ENCODE measurements at places on chromosomes 16 and 17. TPM values are rescaled to one million over a fixed set of nuclear protein-coding genes. Genes with fewer than 3 reads are reported as not detected.
A peak's percentile ranks its signal among the peaks of the same experiment; 100 is the strongest.

DNA sequence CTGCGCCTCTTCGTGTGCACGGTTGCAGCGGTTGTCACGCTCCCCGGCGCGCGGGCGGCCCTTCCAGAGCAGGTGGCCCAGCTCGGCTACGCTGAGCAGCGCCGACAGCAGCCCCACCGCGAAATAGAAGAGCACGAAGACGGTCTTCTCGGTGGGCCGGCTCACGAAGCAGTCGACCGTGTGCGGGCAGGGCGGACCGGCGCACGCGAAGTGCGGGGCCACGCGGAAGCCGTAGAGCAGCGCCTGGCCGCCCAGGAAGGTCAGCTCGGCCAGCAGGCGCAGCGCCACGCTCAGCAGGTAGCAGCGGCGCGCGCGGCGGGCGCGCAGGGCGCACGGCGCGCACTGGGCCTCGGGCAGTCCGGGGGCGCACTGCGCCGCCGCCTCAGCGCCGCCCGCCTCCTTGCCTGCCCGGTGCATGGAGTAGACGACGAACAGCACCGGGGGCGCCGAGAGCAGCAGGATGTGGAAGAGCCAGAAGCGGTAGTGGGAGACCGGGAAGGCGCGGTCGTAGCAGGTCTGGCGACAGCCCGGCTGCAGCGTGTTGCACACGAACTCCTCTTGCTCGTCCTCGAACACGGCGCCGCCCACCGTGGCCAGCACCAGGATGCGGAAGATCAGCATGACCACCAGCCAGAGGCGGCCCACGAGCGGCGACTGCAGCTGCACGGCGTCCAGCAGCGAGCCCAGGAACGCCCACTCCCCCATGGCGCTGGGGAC, 1.3 kb downstream of the GJD3 start:
- DNase-seq, result peak; percentile 42

KRTAP4-1 gene
- total RNA-seq, result not detected

CD300LB gene
- not detected for total RNA-seq

KRTAP4-2 gene
- total RNA-seq, result not detected

LHX1 gene
- total RNA-seq, result not detected

GRCh38 chr16:60302676-60303075, 1568.6 kb upstream of the GOT2 start:
- DNase-seq, result no peak

- no peak for DNase-seq
Observed at GRCh38 chr17:46118964-46119363, 74.3 kb downstream of the KANSL1 start.

DNA sequence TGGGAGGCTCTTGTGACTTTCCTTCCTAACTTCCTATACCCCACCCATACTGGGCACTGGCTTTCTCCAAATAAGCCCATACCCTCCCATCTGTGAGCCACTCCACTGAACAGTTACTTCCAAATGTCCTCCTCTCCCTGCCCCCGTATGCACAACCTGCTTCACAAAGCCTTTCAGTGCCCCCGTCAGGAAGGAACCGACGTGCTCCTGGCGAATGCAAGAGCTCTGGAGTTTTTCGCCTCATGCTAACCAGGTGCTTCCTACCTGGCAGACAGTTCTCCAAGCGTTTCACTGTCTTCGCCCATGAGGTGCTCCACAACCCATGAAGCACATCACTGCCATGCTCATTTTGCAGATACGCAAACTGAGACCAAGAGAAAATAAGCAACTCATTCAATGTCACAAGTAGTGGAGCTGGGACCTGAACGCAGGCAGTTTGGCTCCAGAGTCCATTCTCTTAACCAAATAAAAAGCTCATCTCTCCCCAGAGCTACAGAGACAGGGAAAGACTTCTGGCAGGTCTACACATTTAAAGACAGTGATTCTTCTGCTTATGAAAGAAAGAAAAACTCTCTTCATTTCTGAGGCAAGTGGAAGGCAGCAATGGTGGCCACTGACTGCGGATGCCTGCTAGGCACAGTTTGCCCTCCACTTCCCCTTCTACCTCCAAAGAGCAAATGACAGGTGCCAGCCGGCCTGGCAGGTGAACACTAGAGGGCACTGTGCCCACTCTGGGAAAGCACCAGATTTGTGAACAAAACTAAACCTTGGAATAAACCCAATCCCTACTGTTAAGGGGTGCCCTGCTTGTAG, 23.8 kb downstream of the SPHK1 start:
- peak; percentile 52 for DNase-seq

GRCh38 chr16:64626776-64627175, 495.1 kb downstream of the CDH11 start:
- DNase-seq, result peak; percentile 77

- no peak for DNase-seq
Observed at GRCh38 chr16:47664653-47665325, 203.7 kb downstream of the PHKB start.

GRCh38 chr17:2731807-2732206, 17.6 kb downstream of the CCDC92B start:
- DNase-seq, result no peak

DNA sequence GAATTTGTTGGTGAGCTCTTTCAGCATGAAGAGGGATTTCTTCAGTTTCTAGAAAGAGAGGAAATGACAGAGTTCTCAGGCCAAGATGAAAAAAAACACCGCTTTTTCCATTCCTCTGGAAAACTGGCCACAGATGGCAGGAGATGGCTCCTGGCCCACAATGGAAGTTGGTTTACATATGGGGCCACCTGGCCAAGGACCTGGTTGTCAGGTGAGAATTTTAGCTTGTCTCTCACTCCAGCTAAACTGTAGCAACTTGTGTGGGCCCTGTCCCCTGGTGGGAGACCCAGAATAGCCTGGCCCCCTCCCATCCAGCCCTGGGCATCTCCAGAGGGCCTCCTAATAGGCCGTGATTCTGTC, 33.6 kb downstream of the LGALS9 start:
- no peak for DNase-seq

DNA sequence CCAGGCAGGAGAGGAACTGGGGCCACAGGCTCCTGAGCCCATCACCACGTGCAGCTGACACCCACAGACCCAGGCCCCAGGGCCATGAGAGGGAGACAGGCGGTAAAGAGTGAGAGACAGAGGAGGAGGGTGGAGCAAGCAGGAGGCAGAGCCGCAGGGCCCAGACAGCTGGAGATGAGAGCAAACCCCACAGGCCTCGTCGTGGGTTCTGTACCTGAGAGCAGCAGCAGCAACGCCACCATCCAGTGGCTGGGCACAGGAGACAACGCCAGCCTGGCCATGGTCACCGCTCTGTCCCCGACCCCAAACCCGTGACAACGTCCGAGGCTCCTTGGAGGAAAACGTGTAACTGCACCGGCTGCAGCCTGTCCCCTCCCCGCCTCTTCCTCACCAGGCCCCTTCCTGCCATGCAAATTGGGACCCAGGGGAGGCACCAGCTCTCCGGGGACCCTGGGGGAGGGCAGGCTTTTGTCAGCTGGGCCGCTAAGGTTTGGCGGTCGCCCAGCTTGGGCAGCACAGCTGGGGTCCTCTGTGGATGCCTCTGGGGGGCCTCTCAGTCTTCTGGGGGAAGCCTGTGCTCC, at the start of gene CD79B:
Gene CD79B, minus strand, starts transcription at position 351 of the 581 bp plus-strand sequence. Its CDS starts 70 bp downstream, at position 281.
- DNase-seq, result no peak

GRCh38 chr17:34369571-34369970, 6.5 kb upstream of the CCL1 start:
- no peak for DNase-seq

CASKIN2 gene
- 7.8 TPM for total RNA-seq

KRT28 gene
- not detected for total RNA-seq

WFDC1 gene
- 0.40 TPM for total RNA-seq

DNA sequence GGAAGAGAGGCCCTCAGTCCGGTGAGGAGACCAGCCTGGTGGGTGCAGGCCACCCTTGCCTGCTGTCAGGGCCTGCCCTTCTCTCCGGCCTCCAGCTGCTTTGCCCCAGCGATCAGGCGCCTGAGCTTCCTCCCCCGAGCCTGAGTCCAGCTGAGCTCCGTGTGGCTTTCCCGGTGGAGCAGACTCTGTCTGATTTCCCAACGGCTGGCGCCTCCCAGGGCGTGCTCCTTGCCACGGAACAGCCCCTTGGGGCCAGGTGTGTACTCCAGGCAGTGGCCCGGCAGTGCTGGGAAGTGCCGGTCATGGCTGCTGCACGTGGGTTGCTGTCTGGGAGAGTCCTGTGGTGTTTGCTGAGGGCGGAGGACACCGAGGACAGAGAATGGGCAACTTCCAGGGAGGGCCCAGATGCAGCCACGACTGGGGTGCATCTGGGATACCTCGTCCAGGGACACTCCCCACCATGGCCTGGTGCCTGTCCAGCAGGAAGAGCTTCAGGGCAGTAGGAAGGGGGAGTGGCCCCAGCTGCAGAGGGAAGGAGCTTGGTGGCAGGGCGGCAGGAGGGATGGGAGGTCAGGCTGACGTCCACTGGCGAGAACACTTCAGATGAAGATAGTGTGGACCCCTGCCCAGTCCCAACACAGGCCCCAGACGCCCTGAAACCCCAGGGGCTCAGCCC, 22.5 kb downstream of the METRNL start:
- DNase-seq, result peak; percentile 36

DNA sequence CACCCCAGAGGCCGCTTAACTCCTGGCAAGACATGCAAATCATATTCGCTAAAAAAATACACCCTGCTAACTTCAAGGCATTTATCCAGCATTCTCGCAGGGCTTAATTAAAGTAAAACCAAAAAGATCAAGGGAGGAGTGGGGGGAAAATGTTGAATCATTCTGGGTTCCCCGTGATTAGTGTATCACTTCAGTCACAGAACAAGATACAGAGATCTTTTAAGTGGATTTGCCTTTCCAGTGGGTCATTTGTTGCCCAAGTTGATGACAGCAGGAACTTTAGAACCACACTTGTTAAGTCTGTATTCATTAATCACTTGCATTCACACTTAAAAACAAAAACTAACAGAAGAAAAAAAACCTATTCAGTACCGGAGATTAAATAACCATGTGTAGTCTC, 17.3 kb downstream of the CRYBA1 start:
- no peak for DNase-seq

GRCh38 chr17:63542218-63542545, 8.1 kb upstream of the DCAF7 start:
- DNase-seq, result no peak

GRCh38 chr17:60496041-60496440, 30.0 kb downstream of the APPBP2 start:
- DNase-seq, result no peak

SP6 gene
- total RNA-seq, result not detected

TP53I13 gene
- total RNA-seq, result 28.6 TPM

- DNase-seq, result no peak
Observed at GRCh38 chr16:87100306-87101058, 216.7 kb downstream of the C16orf95 start.

- peak; percentile 56 for DNase-seq
Observed at GRCh38 chr17:47693731-47694580, at the start of gene TBKBP1. Gene TBKBP1, plus strand, starts transcription at chr17:47694161. Its CDS starts 1,952 bp downstream, at chr17:47696113.

GRCh38 chr17:30477774-30478115, 537 bp downstream of the GOSR1 start:
- no peak for DNase-seq

DNA sequence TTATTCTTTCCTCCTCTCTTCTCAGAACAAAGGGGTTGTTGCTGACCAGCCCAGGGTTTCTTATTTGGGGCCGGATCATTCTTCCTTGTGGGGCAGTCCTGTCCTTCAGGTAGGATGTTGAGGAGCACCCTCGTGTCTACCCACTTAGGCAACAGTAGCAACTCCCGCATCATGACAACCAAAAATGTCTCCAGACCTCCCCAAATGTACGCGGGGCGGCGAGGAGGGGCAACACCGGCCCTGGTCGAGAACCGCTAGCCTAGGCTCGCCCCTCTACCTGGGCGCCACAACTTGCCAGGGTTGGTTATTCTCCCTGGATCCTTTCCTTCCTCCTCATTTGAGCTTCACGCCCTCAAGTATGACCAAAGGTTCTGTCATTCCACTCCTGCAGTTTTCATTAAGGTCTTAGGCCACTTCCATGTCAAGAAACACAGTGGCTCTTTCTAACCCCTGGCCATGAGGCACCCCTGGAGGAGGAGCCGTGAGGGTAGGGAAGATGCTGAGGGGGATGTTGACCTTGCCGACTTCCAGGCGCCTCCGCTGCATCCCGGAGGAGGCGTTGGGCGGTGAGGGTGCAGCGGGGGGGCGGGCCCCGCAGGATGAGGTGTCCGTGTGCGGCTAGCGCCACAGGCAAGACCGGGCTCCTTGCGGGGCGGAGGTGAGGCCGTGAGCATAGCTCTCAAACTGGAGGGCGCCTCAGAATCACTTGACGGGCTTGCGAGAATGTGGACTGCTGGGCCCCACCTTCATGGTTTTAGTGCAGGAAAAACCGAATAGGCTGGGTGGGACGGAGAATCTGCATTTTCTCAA, 712 bp upstream of the SPECC1 start:
- peak; percentile 21 for DNase-seq

DNA sequence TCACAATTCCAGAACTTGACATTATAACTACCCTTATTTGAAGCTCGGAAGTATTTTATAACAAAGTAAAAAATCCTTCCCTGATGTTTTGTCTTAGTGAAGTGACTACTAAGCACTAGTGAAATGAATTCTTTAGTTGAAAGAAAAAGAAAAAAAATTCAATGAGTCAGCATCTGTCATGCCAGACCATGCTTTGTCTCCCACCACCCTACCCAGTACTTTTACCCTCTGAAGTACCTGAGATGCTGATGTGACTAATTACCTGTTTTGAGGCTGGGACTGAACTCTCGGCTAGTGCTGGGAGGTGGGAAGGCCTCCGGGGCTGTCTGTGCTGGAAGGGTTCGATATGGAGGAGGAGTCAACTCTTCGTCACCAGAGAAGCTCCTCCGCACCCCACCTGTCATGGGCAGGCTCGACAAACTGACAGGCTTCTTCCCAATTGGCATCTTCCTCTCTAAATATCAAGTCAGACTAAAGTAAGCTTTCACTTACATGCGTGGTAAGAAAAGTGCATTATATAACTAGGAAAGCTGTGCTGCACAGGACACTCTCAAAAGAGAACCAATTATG, 19.6 kb downstream of the NME2 start:
- DNase-seq, result no peak

DNA sequence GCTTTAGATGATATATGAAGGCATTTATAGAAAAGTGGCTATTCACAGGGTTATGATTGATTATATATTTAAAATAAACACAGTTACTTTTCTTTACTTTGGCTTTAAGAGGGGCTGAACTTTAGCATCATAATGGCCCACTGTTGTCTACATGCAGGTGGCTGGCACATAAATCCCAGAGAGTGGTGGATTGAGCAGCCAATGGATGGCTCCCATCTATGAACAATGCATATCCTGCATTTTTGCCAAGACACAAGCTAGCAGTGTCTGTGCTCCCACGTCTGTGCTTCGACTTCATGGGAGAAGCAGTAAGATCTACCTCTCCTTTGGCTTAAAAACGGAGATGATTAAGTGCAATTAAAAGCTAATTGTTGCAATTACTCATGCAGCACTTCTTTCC, 373.2 kb upstream of the CDH11 start:
- no peak for DNase-seq

- no peak for DNase-seq
Observed at GRCh38 chr16:3542601-3543373, 34.4 kb downstream of the NLRC3 start.

WNK4 gene
- not detected for total RNA-seq

FZD2 gene
- total RNA-seq, result 29.6 TPM

Data from MG63 (cell line).